Stimulated activated CD4-positive, alpha-beta T cell treated with anti-CD3 and anti-CD28 coated beads, Interleukin-4, amount 100 ng/mL, for 48 hours (primary cell): ENCODE measurements at places on chromosomes 11 and 22.

- DNase-seq, result no peak
These were observed 38.1 kb downstream of the CAPN1 start for GRCh38 chr11:65219930-65220213.

DNA sequence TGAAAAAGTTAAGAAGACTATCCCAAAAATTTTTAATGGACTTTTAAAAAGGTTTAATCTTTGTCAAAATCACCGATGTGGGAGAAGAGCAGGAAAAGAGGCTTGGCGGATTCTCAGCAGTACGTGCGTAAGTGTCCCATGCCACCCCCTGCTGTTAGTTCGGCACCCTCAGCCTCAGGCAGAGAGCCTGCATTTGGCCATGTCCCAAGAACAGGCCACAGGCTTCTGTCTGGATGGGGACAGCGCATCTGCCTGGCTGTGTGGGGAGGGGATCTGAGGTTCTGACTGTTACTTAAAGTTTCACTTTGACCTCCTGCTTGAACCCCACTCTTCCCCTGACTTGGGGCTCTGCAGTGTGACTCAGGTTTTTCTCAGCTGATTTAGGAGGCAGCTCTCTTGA, 35.3 kb downstream of the EXT2 start:
- no peak for DNase-seq

DNA sequence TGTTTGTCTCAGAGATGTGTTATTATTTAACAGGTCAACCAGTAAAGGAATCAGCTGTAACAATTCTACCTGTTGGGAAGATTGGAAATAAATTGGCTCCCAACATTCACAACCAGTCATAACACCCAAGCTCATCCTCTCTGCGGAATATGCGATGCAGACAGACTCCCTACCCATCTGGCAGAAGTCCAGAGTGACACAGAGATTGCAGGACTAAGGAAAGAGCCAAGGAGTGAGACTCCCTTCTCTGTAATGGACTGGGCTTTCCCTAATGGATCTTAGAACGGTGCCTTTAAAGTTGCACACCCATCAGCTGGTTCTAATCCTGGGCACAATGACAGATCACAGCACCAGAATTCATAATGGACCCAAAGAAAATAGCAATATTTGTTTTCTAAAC, 27.8 kb upstream of the UBASH3B start:
- no peak for DNase-seq

- no peak for DNase-seq
These were observed 28.7 kb downstream of the INCENP start for GRCh38 chr11:62152245-62153086.

DNA sequence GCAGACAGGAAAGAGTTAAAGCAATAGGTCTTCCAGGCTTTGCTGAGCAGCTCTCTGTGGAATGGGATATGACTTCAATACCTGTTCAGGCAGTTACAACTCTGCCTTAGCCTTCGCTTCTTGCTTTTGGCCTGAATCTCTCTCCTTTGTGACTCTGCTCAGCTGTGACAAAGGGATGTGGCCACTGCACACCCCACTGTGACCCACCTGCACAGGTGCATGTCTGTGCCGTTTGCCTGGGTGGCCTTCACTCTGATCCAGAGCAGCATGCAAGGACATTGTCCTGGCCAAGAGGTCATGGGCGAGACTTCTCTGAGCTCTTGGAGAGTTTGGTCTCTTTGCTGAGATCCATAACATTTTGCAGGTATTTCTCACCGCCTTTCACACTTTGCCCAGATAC, 891.3 kb downstream of the BRD1 start:
- no peak for DNase-seq

GRCh38 chr22:31193092-31193491, 19.0 kb upstream of the LIMK2 start:
- DNase-seq, result no peak

DNA sequence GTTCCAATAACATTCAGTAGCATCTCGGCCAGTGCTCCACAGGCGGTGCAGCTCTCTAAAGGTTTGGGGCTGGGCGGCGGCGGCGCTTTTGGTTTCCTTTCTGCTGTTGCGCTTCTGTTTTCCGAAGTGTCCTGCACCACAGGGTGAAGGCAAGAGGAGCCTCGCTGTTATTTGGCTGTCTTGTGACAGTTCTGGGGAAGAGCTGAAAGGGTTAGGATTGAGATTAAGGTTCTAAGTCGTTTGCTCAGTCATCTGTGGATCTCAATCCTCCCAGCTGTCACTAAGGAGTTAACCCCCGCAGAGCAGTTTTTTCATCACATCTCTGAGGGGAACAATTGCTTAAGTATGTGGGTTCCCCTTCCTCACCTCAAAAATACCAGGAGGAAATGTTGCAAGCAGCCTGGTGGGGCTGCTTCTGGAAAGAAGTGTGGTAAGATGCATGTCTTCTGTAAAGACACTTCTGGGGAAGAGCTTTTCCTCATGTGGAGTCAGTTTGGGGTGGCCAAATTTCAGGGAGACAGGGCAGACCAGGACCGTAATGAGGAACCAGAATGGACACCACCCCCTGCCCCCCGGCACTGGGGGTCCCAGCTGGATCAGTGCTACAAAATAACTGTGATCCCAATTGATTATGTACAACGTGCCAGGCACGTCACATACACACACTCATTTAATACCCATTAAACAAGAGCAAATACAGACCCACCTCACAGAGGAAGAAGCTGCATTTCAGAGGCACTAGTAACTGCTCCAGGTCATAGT, 14.2 kb downstream of the TMEM121B start:
- DNase-seq, result no peak

DNA sequence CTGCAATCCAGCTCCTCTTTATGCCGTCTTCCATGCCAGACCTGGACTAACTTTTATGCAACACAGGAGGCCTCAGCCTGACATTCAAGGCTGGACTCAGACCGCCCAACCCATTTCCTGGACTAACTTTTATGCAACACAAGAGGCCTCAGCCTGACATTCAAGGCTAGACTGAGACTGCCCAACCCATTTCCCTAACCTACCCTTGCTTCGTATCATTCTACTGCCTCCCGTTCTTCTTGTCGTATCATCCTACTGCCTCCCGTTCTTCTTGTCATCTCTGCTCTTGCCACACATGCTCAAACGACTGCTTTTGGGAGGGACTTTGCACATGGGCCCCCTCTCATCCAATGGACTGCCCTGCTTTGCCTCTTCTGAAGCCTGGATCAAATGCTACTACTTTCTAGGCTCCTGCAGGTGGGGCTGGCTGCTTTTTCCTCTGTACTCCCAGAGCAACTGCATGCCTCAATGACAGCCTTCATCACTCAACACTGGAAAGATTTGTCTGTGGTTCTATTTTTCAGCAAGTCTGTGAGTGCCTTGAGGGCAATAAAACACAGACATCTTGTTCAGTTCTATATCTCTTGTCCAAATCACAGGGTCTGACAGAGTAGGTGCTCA, 7.8 kb downstream of the TBC1D10A start:
- DNase-seq, result no peak

DNA sequence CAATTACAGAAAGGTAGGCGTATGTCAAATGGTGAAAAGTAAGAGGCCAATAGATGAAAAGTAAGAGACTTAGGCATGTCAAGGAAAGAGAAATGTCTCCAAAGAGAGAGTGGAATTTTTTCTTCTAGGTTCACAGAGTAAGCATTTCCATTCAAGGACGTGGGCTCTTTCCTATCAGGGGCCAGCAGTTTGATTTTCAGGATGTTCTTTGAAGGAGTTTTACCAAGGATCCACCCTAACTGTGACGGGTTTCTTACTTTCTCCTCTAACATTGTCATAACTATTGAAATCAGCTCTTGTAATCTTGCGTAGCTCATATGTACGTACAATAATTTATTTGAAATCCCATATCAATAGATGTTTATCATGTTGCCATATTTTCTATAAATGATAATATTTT, 2112.2 kb upstream of the RAG2 start:
- DNase-seq, result no peak

- no peak for DNase-seq
These were observed 2.8 kb upstream of the CCND1 start for GRCh38 chr11:69637941-69638871.

DNA sequence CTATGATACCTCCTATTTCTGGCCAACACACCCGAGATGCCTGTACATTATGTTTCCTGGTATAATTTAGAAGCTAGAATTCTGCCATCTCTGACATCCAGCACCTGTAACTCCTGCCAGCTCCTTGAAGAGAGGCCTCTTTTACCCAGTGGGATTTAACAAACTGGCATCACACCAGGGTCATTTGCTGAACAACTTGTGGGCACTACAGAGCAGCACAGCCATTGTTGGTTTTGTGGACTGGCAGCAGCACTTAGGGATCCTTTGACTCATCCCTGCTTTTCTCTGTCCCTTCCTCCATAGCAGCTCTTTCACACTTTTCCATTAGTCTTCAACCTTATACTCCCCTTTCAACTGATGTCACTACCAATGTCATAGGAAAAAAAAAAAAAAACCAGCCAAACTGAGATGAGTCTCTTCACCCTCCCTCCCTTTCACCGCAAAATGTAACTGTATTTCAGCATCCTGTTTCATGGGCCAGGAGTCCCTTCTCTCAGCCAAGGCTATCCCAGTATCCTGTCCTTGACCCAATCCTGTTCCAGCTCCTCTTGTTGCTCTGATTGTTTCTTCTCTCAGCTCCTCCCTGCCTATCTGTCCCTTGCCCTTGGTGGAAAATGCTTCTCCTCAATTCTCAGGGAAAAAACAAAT, 68.7 kb downstream of the PPFIBP2 start:
- DNase-seq, result no peak

- no peak for DNase-seq
These were observed 129.2 kb downstream of the CACNA1I start for GRCh38 chr22:39699631-39700360.

- no peak for DNase-seq
These were observed 4.9 kb downstream of the OR52K2 start for GRCh38 chr11:4454021-4454420.

- no peak for DNase-seq
These were observed 1768.6 kb downstream of the LRRC4C start for GRCh38 chr11:39690856-39691255.

DNA sequence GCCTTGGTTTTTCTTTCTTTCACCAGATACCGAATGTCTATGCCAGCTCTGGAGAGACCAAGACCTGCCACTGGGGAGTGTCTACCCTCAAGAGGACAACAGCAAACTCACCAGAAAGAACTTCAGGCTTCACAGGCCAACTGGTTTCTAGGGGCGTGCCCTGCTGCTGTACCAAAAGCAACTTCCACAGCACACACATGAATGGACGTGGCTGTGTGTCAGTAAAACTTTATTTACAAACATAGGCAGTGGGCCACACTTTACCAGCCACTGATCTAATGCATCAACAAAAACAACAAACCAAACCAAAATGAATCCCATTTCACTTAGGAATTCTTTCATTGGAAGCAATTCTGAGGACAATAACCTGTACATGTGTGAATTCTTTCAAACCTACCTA, 16.7 kb downstream of the DEAF1 start:
- DNase-seq, result no peak

DNA sequence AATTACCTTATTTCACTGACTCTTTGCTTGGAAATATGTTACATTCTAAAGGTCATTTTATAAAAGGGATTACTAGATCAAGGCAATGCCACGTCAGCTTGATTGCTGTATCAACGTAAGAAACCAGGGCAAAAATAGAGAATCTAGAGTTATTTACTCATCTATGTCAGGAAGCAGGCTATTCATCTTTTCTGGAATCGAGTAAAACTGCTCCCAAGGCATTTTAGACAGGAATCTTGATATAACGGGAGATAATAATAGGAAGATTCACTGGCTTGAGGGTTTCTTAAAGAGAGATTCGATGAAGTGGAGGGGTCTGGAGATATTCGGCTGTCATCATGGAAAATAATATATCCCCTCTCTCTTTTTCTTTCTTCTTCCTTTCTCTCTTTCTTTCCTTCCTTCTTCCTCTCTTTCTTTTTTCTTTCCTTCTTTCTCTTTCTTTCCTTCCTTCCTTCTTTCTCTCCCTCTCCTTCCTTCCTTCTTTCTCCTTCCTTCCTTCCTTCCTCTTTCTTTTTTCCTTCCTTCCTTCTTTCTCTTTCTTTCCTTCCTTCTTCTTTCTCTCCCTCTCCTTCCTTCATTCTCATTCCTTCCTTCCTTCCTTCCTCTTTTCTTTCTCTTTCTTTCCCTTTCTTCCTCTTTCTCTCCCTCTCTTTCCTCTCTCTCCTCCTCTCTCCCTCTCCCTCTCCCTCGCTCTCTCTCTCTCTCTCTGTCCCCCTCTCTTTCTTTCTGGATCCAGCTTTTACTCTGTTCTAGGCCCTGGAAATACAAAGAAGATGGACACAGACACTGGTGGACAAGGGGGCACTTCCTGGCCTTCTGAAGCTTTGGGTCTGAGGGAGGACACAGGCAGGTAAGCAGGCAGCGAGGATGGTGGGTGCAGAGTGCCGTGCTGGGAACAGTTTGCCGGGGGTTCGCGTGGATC, 18.1 kb upstream of the RASD2 start:
- DNase-seq, result no peak

- no peak for DNase-seq
These were observed 240.7 kb upstream of the B3GAT1 start for GRCh38 chr11:134652586-134653255.

- no peak for DNase-seq
These were observed 8.5 kb downstream of the DCHS1 start for GRCh38 chr11:6646918-6647679.

GRCh38 chr22:29738118-29738815, 18.5 kb downstream of the CABP7 start:
- DNase-seq, result no peak

DNA sequence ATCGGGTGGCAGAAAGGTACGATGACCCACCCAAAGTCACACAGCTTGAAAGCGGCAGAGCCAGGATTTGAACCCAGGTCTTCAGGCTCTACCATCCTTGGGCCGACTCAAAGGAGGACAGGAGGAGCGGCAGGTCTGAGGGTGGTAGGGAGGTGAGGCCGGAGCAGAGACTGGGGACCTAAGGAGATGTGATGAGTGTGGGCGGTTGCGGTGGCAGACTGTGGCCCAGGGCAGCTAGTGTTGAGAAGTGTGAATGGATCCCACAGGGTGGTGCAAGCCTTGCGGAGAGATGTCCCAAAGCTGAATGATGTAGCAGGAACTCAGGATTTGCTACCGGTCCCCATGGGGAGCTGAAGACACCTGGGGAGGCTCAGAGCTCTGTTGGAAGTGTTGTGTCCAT, 180.2 kb downstream of the MYO18B start:
- no peak for DNase-seq

GRCh38 chr11:23502826-23503225, 642.6 kb upstream of the CCDC179 start:
- no peak for DNase-seq

GRCh38 chr11:73851046-73851764, 25.4 kb downstream of the COA4 start:
- no peak for DNase-seq
